ENCODE measurements at places on chromosomes 6 and 20.

DNA sequence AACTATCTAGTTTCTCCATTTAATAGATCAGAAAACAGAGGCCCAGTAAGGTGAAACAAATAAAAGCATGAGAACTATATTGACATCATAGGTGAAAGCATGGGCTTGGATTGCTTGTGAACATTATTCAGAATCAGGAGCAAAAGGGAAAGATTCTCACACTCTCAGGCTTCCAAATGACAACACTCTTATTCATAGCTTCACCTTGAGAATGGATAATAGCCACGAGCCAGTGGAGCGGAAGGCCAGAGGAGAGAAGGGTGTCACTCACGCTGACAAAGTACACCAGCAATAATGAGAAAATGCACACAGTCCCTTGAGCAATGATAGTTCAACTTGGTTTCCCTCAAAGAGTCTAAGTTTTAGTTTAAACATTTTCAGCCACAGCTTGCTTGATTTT lies 339.0 kb downstream of the TPBG start:
- no peak for DNase-seq

DNA sequence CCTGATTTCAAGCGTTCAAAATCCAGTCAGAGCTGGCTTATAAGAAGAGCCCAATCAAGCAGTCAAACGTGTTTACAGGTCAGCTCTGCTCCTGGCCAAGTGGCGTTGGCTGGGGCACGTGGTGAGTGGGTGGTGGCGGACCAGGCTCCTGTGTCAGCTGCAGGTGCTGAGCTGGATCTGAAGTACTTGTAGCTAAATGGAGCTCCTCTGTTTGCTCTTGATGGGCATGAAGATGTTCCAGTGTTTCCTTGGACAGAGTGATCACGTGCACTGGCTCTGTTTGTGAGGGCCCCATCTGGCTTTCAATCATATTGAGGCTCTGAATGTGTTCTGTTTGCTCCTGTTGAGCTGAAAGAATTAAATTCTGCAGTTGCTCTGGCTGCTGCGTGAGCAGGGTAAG lies 10.2 kb upstream of the MICAL1 start:
- no peak for DNase-seq

DNA sequence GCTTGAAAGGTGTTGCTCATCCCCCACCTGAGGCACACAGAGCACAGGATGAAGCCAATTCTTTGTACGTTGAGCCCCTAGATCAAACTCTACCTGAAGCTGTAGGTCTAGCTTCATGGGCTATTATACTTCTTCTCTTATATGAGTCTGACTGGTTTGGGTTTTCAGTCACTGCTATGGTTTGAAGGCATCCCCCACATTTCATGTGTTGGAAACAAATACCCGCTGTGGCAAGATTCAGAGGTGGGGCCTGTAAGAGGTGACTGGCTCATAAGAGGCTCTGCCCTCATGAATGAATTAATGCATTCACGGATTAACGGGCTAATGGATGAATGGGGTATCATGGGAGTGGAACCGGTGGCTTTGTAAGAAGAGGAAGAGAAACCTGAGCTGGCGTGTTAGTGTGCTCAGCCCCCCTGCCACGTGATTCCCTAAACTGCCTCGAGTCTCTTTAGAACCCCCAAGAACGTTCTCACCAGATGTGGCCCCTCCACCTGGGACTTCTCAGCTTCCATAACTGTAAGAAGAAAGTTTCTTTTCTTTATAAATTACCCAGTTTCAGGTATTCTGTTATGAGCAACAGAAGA lies 39.2 kb downstream of the PREX1 start:
- no peak for DNase-seq

GRCh38 chr20:44411020-44411756 lies 55.7 kb downstream of the HNF4A start:
- DNase-seq, result no peak

- no peak for DNase-seq
These were observed 59.3 kb downstream of the UBE3D start for GRCh38 chr6:83006270-83006905.

GRCh38 chr6:95231416-95231815 lies 345.9 kb upstream of the MANEA start:
- DNase-seq, result no peak

All from Jurkat, Clone E6-1 (cell line).